ENCODE measurements at places on chromosomes 6 and 20. TPM values are rescaled to one million over a fixed set of nuclear protein-coding genes. Genes with fewer than 3 reads are reported as not detected.

- DNase-seq: no peak
These were observed 42.8 kb upstream of the LOC128125822 start for GRCh38 chr6:63529498-63529897.

DNA sequence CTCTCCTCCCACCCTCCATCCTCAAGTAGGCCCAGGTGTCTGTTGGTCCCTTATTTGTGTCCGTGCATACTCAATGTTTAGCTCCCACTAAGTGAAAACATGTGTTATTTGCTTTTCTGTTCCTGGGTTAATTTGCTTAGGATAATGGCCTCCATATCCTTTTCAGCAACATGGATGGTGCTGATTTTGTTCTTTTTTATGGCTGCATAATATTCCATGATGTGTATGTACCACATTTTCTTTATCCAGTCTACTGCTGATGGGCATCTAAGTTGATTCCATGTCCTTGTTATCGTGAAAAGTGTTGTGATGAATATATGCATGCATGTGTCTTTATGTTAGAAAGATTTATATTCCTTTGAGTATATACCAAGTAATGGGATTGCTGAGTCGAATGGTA is 314.9 kb upstream of the IRAK1BP1 start:
- DNase-seq: no peak

SLC2A10 gene
- total RNA-seq: 29.1 TPM

DNA sequence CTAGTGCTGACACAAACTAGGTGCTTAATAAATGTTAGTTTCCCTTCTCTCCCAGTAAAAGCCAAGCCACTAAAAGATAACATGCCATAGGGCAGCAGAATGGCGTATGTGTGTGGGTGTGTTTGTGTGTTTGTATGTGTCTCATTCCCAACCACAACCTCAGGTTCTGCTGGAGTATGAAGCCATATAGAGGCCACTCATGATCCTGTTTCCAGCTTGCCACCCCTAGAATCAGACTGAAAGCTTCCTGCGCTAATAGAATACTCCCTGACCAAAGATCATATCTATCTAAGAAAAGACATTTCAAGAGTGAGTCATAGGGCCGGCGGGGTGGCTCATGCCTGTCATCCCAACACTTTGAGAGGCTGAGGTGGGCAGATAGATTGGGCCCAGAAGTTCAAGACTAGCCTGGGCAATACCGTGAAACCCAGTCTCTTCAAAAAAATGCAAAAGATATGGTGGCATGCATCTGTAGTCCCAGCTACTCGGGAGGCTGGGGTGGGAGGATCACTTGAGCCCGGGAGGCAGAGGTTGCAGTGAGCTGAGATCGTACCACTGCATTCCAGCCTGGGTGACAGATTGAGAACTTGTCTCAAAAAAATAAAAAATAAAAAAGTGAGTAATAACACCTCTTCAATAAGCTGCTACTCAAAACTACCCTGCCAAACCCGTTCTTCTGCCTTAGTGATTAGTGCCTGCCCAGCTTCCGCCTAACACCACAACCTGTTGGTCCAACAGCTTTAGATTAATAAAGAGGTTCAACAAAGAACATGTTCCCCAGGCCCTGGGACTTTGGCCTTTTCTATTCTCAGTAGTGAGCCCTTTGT is 11.8 kb upstream of the SNRPC start:
- peak; percentile 59 for DNase-seq

PARD6B gene
- total RNA-seq: 38.4 TPM

GRCh38 chr6:5552243-5552642 is 290.9 kb downstream of the FARS2 start:
- no peak for DNase-seq

ISM1 gene
- total RNA-seq: 0.18 TPM

ELOVL2 gene
- total RNA-seq: not detected

- no peak for DNase-seq
These were observed 320.0 kb downstream of the NKAIN2 start for GRCh38 chr6:124123617-124124209.

GPLD1 gene
- 0.49 TPM for total RNA-seq

GRCh38 chr6:2502096-2502997 is 248.4 kb downstream of the MYLK4 start:
- no peak for DNase-seq

GRCh38 chr20:24994470-24995368 is 2.2 kb upstream of the APMAP start:
- peak; percentile 67 for DNase-seq

DNA sequence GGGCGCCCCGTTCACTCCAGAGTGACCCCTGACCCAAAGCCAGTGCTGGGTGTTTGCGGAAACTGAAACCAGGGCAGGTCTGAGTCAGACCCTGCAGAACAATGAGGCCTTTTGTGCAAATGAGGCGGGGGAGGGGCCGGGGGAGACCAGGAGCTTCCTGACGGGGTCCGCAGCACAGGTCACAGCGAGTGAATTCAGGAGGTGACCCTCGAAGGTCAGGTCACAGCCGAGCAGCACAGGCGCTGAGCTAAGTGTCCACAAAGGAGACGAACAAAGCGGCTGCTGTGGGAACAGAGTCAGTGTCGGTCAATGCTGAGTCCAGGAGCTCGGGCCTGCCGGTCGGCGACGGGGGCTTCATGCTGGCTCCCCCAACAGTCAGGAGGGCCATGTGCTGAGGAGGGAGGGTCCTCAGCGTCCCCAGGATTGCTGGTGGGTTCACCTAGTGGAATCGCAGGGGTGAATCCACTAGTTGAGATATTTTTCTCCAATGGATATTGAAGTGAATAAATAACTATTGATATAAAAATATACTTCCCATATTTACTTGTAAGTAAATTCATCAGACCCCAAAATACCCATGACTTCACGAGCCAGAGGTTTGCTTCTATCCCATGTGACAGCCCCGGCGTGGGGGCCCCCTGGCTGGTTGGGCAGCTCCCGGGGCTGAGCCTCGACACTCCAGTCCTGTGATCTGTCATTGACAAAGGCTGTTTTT is 188.4 kb upstream of the SULF2 start:
- no peak for DNase-seq

DNA sequence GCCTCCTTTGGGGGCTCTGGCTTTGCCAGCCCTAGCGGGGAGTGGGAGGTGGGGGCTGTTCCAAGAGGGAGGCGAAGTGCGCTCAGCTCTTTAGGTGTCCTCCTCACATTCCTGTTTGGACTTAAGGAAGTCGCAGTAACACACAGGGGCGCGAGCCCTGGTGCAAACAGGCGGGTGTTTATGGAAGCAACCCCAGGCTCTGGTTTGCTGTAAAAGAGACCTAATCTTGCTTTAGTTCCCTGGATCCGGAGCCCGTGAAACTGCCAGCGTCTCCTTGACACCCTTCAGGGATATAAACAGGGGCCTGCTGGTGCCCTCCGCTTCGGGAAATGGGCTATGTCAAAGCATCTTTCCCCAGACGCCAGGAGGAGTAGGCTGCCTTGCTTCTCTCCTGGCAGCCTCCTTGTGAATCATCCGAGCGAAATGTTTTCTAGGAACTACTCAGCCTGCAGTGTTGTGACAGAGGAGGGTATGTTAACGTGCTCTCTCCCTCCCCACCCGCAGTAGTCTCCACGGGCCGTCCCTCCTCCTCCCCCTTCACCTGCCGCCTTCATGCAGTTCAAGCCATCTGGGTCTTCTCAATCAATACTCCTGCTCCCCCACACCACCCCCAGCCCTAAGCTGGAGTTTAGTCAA is 168.0 kb upstream of the LRFN2 start:
- DNase-seq: no peak

DNA sequence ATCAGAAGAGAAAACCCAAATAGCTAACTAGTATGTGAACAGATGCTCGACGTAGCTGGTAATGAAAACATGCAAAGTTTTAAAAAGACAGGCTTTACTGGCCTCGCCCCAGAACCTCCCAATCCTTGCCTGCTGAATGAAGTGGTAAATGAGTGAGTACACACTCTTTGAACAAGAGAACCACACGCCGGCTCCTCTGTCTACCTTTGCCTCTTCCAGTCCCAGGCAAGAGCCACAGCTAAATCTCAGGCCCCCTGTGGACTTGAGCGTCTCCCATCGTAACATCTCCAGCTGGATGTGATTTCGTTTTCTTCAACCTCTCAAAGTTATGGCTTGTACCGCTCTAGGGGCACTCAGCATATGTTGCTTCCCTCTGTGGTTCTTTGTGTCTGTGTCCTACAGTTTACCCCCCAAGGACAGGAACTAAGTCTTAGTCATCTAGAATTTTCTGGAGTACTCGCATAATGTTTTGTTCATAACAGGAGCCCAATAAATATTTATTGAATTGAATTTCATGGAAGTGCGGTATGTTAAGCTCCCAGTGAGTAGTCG is 153.2 kb upstream of the TAB2 start:
- no peak for DNase-seq

GRCh38 chr6:14440215-14440910 is 322.8 kb downstream of the CD83 start:
- no peak for DNase-seq

DNA sequence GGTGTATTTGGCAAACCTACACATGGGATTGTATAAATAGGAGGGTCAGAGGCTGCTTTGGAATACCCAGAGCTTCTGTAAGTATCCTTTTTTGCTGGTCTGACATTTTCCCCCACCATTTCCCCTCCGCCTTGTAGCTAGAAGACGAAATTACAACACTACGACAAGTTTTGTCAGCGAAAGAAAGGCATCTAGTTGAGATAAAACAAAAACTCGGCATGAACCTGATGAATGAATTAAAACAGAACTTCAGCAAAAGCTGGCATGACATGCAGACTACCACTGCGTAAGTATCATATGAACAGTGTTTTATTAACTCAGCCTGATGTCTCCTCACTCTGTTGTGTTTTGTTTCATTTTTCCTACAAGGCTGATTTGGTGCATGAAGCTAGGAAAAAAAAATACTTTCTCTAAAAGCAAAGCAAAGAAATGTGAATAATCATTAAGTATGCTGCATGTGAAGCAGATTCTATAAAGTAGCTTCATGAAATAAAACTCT is 72.7 kb downstream of the HDDC2 start:
- no peak for DNase-seq

DNA sequence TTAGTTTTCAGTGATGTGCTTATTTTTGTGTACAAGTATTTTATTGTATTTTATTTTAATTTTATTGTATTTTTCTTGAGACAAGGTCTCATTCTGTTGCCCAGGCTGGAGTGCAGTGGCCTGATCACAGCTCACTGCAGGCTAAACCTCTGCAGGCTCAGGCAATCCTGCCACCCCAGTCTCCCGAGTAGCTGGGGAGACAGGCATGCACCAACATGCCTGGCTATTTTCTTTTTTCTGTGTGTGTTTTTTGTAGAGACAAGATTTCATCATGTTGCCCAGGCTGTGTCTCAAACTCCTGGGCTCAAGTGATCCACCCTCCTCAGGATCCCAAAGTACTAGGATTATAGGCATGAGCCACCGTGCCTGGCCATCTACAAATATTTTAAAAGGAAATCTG is 146.3 kb downstream of the MANEA start:
- DNase-seq: no peak

- DNase-seq: no peak
These were observed 56.7 kb downstream of the SLC22A1 start for GRCh38 chr6:160178271-160178670.

GRCh38 chr6:56483929-56484328 is 158.8 kb downstream of the DST start:
- no peak for DNase-seq

DNA sequence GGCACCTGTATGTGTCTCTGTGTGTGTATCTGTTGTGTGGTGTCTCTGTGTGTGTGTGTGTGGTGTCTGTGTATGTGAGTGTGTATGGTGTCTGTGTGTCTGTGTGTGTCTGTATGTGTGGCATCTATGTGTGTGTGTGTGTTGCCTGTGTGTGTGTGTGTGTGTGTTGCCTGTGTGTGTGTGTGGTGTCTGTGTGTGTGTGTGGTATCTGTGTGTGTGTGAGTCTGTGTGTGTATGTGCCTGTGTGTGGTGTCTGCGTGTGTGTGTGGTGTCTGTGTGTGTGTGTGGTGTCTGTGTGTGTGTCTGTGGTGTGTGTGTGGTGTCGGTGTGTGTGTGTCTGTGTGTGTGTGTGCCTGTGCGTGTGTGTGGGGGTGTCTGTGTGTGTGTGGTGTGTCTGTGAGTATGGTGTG is 31.7 kb upstream of the VEGFA start:
- no peak for DNase-seq

RRAGD gene
- 5.9 TPM for total RNA-seq

SLC22A1 gene
- 3.1 TPM for total RNA-seq

FAM162B gene
- 0.85 TPM for total RNA-seq

GRCh38 chr6:47221565-47221964 is 88.1 kb downstream of the TNFRSF21 start:
- no peak for DNase-seq

ELOVL4 gene
- total RNA-seq: 0.47 TPM

GRCh38 chr6:42978487-42978838 is 518 bp downstream of the PEX6 start:
- DNase-seq: peak; percentile 50

- no peak for DNase-seq
These were observed 316.1 kb downstream of the TAF4 start for GRCh38 chr20:61749406-61750075.

QKI gene
- 12.9 TPM for total RNA-seq

DPPA5 gene
- total RNA-seq: not detected

WFDC10B gene
- not detected for total RNA-seq

LY6G6F gene
- not detected for total RNA-seq

GRCh38 chr6:159193923-159194322 is 24.7 kb downstream of the FNDC1 start:
- no peak for DNase-seq

- no peak for DNase-seq
These were observed 68.8 kb upstream of the IYD start for GRCh38 chr6:150299873-150300485.
